ENCODE measurements at places on chromosomes 7 and 10.

DNA sequence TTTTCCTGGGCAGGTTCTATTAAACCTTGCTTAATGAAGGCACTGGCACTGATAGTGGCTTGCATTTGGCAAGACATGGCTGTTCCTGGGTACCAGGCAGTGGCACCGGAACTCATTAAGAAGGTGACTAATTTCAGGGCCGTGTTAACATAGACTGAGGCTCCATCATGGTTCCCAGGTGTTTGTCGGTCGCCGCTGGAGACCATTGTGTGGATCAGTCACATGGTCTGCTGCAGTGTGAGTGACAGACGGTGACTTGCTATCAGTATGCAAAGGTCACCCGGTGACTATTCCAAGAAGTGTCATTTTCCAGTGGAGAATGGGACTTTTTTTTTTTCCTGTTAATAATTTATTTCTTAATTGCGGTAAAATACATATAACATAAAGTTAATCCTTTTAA lies 106.3 kb downstream of the INSYN2A start:
- no peak for DNase-seq

GRCh38 chr10:96614515-96614914 lies 27.7 kb upstream of the TM9SF3 start:
- no peak for DNase-seq

DNA sequence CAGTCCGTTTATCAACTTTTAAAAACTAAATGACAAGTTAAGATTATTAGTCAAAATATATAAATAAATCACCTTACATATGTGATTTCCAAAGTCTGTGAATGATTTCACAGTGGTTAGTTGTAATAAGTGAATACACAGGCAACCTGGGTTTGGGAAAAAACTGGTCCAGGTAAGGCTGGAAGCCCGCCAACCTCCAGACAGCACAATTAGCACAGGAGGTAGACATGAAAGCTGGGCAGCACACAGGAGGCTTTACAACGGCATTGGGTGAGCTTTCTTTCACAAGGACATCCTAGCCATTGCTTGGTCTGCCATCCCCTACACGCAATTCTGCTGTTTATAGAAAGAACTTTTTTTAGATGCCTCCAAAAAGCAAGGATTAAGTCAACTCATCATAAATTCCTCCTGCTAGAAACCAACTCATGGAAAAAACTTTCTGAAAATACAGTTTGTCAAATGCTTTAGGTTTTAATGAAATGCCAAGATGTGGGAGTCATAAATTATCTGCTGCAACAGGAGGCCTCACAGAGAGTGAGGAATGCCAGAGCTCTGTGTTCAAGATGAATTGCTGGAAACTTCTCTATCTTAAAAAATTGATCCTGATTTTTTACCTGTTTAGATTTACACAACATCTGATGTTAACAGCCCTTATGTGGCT lies 346.8 kb upstream of the NFE2L3 start:
- no peak for DNase-seq

DNA sequence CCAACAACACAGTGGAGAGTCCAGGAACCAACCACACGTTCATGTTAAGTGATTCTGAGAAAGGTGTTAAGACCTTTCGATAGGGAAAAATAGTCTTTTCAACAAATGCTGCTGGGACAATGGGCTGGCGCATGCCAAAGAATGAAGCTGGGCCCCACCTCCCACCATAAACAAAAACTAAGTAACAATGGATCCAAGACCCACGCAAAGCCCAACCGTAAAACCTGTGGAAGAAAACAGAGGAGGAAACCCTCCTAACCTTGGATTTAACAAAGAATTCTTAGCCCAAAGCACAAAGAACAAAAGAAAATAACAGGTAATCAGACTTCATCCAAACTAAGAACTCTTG lies 272.8 kb downstream of the ELFN1 start:
- no peak for DNase-seq

- no peak for DNase-seq
These were observed 12.2 kb upstream of the PSAP start for GRCh38 chr10:71863203-71863602.

GRCh38 chr7:135753616-135754413 lies 5.2 kb upstream of the FAM180A start:
- no peak for DNase-seq
